GM03348 (cell line): ENCODE measurements at places on chromosomes 3 and 15.

GRCh38 chr3:85560088-85560785, 601.4 kb downstream of the CADM2 start:
- no peak for DNase-seq

GRCh38 chr3:196518966-196519717, 4.0 kb upstream of the SMCO1 start:
- peak; percentile 73 for DNase-seq

GRCh38 chr3:5190147-5190791, 2.8 kb downstream of the EDEM1 start:
- DNase-seq: no peak

DNA sequence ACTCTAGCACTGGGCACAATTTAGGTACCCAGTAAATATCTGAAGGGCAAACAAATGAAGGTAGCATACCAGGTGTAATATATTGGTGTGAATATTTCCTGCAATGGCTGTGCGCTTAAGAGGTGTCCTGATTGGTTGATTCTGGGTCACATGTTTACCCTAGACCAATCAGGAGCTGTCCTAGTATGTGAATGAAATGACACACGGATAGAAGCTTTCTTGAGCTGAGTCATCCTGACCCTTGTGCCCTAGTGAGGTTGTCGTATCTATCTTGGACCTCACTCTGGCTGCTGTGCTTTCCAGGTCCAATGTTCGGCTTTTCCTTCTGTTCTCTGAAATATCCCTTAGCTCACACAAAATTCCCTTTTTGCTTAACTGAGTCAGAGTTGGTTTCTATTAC, 58.1 kb upstream of the FOXP1 start:
- DNase-seq: peak; percentile 13

DNA sequence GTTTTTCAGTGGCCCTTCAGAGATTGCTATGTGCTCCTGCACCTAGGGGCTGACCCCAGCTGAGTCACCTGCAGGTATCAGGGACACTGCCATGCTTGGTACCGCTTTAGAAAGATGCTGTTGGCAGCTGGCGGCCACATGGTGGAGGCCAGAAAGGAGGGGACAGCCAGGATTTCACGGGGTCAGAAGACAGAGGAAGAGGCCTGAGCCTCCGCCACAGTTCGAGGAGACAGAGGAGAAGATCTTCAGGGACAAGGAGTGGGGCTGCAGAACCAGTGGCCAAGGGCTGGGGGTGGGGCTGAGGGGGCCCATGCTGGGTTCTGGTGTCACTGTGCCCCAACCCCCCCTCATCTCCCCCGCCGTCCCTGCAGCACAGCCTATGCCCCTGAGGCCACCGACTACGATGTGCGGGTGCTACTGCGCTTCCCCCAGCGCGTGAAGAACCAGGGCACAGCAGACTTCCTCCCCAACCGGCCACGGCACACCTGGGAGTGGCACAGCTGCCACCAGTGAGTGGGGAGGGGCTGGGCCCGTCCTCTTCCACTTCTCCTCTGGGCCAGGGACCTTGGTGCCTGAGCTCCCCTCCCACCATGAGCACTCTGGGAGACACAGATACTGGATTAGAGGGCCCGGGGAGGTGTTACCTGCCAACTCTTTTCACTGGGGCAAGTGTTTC, 19.9 kb downstream of the LOXL1 start:
- DNase-seq: no peak

DNA sequence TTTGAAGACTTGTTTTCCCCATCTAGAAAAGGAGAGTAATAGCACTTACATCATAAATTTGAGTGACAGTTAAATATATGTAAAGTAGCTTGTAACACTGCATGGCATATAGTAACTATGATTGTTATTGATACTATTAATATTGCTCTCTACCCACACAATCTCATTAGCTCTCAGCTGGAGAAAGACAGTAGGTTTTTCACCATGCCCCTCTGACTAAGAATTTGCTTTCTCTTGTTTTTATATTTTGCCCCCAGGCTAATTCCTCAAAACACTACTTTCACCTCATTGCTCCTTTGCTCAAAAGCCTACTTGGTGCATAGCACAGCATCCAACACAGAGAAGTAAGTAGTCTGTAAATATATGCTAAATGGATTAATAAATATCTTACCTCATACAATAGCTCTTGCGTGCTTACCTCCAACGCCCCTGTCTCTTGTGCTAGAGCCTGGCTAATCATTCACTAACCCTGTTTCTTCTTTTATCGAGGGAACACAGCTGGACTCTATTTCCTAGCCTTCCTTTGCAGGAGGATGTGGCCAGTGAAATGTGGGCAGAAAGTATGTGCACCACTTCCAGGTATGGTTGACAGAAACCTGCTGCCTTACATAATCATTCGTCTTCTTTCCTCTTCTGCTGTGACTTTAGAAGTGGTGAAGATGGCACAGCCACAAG, 190.0 kb downstream of the PLCH1 start:
- no peak for DNase-seq

DNA sequence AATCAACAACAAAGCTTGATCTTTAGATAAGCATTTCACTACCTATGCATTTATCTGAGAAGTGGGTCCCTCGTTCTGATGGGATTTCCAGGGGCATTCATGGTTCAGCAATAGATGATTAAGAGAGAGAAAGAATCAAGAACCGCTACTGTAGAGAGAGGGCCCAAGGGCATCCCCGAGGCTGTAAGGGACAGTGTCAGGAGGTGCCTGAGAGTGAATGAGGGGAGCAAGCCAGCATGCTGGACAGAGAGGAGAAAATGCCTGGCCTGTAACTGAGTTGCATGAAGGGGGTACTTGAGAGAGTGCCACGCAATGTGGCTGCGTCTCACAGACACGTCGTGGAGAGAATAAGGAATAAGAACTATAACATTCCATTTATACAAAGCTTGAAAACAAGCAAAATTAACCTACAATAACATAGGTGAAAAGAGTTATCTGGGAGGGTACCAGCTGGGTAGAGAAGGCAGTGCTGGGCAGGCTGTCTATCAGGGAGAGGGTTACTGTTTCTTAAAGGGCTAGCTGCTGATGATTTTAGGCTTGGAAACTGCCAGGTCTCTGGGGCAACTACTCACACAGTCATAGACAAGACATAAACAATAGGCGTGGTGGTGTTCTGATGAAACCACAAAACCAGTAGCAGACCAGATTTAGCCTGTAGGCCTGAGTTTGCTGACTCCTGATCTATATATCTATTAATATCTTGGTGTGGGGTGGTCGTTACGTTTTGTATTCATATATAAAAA, 374.6 kb upstream of the CFAP20DC start:
- DNase-seq: peak; percentile 80

DNA sequence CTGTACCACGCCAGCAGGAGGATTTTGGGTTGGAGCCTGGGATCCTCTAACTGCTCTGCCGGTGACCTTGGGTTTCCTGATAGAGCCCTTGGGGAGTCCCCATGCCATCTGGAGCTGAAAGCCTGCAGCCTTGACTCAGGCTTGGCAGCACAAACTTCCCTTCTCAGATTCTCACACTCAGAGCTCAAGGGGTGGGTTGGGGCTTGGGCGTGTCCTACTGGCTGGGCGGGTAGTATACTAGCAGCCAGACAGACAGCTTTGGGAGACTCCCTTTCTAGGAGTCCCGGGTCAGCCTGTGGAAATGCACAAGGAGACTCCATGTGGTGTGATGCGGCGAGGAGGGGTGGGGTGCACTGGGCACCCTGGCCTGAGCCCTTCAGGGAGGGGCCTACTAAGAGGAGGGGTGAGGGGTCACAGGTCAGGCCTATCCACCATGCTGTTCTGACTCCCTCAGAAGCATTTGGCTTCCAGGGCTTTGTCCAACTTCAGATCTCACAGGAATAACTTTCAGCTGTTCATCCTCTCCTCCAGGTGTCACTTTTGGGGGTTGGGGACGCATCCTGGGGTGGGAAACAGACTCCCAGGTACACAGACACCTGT, 21.6 kb upstream of the PLXNA1 start:
- DNase-seq: peak; percentile 90

DNA sequence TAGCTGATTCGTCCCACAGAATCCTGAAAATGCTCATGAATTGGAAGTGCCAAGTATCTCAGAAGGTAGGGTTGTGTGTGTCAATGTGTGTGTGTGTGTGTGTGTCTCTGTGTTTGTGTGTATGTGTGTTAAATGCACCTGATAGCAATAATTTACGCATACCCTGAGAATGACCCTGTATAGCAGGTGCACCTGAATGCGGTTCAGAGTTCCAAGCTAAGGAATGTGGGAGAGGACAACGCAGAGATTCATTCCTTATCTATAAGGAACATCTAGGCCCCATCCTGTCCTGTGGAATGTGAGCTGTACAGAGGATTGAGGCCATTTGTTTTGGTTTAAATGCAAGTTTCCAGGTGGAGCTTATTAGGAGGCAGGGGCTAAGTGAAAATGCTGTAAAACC, 49.1 kb upstream of the NEDD4 start:
- no peak for DNase-seq

GRCh38 chr15:101121511-101122090, 130.2 kb downstream of the CHSY1 start:
- peak; percentile 87 for DNase-seq

GRCh38 chr3:184322731-184323487, 8.5 kb downstream of the EIF4G1 start:
- DNase-seq: no peak

DNA sequence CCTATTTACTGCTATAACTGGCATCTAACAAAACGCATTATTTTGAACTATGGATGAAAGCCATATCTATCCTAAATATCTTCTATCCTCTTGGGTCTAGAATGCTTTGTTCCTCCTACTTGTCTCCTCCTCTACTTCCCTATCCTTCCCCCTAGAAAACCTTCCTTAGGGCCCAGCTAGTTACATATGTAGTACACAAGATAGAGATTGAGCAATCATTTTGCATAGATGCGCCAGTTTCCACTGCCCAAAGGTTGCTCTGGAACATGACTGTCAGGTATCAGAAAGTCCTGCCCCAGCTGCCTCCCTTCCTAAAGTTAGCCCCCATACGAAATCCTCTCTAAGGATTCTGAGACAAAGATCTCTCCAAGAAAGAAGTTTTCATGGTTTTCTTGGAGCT, 55.1 kb downstream of the GPR160 start:
- no peak for DNase-seq

DNA sequence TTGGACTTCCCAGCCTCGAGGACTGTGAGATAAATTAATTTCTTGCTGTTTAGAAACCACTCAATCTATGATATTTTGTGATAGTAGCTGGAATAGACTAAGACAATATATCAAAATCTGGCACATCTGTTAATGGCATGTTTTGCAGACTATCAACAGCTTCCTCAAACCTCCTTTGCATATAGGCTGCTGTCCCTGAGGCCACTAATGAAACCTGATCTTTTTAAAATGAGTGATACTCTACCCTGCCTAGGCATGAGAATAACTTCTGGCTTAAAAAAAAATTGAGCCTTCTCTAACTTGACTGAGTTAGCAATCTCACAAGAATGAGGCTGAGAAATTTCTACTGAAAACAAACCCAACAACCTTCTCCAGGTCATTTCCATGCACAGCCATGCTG, 176.0 kb upstream of the CRBN start:
- DNase-seq: no peak

- no peak for DNase-seq
These were observed 225.7 kb downstream of the DPH6 start for GRCh38 chr15:35320158-35320780.
